ENCODE measurements at places on chromosomes 6 and 20.

DNA sequence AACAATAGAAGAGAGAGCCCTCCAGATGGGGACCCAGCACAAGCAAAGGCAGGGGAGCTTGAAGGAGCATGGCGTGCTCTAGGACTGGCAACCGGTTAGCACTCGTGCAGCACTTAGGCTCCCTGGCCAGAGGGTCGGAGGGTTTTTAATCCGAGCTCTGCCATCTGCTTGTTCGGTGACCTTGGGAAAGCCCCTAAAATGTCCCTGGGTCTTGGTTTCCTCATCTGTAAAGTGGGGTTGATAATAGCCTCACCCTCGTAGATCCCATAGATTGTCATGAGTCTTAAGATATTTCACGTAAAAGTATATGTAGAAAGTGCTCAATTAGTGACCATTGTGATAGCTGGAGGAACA, 16.6 kb upstream of the HCK start:
- no peak for DNase-seq

- peak; percentile 62 for DNase-seq
Measured at GRCh38 chr20:6828794-6829423, 61.4 kb downstream of the BMP2 start.

GRCh38 chr6:71321314-71321713, 32.7 kb downstream of the OGFRL1 start:
- no peak for DNase-seq

DNA sequence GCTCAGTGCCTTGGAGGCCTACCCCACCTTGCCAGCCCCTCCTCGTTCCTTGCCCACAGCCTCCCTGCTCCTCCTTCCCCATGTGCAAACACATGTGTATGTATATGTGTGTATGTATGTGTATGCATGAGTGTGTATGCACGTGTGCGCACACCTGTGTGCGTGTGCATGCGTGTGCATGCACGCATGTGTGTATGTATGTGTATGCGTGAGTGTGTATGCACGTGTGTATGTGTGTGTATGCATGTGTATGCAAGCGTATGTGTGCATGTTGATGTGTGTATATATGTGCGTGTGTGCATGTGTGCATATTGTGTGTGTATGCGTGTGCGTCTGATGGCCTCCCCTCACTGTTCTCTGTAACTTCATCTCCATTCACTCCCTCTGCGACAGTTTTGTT, 74.7 kb downstream of the SRC start:
- DNase-seq = no peak

GRCh38 chr20:22836877-22837276, 198.2 kb upstream of the SSTR4 start:
- no peak for DNase-seq

- DNase-seq = no peak
Measured at GRCh38 chr6:98670045-98670746, 164.2 kb upstream of the POU3F2 start.

GRCh38 chr6:84282550-84282949, 55.1 kb upstream of the CEP162 start:
- no peak for DNase-seq

DNA sequence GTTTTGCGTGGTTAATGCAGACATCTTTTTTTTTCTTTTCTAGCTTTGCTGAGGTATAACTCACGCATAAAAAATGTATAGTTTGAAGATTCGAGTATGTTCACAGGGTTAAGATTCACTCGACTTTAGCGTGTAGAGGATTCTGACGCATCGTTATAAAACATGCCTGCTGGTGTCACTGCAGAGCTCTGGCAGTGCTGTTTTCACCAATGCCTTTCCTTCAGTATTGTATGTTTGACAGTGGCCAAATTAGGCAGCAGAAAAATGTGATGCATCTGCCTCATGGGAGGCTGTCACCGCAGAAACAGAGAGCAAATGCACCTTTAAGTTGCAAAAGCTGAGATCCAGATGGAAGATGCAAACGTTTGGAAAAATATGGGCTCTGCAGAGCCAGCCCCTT, 18.0 kb upstream of the SIRPB2 start:
- DNase-seq = peak; percentile 58

- DNase-seq = no peak
Measured at GRCh38 chr6:160321729-160322505, 26.3 kb upstream of the SLC22A3 start.

DNA sequence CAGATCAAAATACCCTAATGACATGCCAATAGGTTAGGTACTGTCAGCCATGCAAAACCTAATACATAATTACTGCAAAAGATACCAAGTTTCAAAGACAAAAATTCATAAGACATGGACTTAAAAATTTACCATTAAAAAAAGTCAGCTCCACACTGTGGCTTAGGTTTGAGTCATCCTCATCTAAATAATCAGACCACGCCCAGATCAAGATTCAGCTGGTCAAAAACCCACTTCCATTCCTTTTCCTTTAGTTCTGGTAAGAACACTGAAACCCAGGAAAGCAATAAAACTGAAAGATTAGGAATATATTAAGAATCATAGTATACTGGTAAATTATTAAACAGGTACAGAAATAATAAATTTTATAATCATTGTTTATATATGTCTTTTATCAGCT, 81.0 kb upstream of the ASF1A start:
- no peak for DNase-seq

- no peak for DNase-seq
Measured at GRCh38 chr6:56328728-56329090, 81.3 kb upstream of the COL21A1 start.

DNA sequence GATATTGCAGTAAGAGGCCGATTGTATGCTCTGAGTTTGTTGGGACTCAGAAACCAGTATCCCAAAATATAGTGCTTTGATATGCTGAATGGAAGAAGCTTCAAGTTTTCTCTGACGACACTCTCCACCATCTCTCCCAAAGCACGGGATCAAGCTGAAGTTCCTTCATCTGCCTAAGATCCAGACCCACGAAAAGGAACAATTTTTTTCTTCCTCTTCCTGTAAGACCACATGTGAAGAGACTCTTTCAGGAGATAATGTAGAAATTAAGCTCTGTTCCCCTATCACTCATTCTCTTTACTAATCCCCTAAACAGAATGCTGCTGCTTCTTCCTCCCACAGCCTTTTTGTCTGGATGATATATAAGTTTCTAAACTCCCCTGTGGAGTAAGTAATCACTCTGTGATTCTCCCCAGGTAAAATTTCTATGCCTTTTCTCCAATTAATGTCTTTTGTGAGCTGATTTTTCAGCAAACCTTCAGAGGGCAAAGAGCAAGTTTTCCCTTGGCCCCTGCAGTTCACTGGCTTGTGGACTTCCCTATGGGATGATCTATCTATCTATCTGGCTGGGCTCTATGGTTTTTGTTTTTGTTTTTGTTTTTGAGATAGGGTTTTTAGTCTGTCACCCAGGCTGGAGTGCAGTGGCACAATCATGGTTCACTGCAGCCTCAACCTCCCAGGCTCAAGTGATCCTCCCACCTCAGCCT, 13.5 kb upstream of the PNRC1 start:
- no peak for DNase-seq

- no peak for DNase-seq
Measured at GRCh38 chr20:63166193-63167020, 49.5 kb downstream of the YTHDF1 start.

GRCh38 chr6:46925563-46926253, 4.0 kb upstream of the ADGRF5 start:
- no peak for DNase-seq

GRCh38 chr6:96721227-96721626, 116.0 kb downstream of the GPR63 start:
- no peak for DNase-seq

GRCh38 chr6:146915671-146916127, 288.5 kb upstream of the STXBP5 start:
- DNase-seq = no peak

DNA sequence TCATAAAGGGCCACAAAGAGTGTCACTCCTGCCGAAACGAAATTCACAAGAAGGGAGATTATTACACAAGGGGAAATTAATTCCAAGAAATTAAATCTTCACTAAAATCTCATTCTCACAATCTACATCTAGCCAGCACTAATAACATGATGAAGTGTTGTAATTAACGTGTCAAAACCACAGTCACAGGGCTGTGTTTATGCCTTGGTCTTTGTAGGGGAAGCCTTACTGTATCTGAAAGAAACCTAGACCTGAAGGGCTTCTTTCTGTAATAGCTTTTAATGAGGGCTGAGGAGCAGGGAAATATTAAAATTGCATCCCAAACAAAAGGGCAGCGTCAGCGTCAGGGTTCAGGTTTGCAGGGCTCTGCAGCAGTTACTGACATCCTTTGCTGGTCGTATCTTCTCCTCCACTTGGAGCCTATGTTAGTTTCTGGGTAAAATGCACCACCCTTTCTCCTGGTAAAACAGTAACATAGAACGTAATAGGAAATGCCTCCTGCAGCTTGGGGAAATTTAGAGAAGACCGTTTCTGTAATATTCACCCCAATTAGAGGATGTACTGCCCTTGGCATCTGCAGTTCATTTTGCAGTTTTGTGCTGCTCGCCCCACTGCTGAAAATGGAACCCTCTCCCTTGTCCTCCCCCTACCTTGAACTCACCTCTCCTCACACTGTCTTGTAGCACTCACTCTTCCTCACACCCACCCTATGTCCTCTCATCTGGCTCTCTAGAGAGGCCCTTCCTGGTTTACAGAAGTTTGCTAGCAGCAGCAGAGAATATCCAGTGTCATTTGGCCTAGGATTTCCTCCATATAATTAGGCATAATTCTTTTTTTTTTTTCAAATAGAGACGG, 109.0 kb upstream of the TRAF3IP2 start:
- DNase-seq = no peak

- no peak for DNase-seq
Measured at GRCh38 chr6:54307439-54307910, 766 bp upstream of the TINAG start.

DNA sequence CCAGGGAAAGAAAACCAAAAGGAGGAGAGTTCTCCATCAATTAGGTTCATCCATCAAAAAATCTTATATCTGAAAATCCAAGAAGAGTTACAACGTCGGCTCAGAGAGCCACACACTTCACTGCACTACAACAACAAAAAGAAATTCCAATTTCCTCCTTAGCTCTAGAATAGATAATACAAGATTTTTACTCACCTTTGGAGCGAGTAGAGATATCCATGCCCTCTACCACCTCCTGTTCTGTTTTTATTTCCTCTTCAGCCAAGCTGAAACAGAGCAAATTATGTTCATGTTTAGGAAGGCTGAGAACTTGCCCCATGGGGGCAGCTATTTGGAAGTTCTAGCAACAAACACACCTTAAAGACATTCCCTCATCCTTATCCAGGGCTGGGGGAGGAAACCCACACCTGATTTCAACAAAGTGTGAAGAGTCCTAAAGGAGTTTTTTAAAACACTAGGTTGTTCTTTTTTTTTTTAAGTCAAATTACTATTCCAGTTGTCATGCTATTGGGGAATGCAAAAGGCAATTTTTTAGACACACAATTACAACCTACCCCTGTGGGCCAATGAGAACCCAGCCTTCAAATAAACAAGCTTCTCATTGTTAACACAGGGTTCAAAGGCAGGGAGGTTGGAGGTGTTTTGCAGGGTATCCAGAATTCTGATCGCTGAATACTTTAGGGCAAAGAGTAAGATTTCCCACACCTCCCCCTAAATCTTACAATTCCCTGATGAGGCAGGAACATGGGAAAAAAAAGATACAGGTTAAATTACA, 8.7 kb downstream of the ZMYND8 start:
- DNase-seq = no peak

- DNase-seq = no peak
Measured at GRCh38 chr6:63584125-63584514, 11.8 kb downstream of the LOC128125822 start.

DNA sequence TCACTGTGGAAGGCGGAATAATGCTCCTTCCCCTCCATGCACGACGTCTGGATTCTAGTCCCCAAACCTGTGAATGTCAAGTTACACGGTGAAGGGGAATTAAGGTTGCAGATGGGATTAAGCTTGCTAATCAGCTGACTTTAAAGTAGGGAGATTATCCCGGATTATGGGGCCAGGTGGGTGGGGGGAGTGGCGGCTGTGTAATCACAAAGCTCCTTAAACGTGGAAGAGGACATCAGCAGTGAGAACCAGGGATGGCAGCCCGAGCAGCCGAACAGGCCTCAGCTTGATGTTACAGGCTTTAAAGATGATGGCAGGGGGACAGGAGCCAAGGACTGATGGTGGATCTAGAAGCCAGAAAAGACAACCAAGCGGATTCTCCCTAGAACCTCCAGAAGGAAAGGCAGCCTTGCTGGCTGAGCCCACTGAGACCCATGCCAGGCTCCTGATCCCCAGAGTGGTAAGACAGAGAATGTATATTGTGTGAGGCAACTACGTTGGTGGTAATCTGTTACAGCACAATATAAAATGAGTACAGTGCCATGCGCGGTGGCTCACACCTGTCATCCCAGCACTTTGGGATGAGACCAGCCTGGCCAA, 117.5 kb downstream of the SCML4 start:
- no peak for DNase-seq

DNA sequence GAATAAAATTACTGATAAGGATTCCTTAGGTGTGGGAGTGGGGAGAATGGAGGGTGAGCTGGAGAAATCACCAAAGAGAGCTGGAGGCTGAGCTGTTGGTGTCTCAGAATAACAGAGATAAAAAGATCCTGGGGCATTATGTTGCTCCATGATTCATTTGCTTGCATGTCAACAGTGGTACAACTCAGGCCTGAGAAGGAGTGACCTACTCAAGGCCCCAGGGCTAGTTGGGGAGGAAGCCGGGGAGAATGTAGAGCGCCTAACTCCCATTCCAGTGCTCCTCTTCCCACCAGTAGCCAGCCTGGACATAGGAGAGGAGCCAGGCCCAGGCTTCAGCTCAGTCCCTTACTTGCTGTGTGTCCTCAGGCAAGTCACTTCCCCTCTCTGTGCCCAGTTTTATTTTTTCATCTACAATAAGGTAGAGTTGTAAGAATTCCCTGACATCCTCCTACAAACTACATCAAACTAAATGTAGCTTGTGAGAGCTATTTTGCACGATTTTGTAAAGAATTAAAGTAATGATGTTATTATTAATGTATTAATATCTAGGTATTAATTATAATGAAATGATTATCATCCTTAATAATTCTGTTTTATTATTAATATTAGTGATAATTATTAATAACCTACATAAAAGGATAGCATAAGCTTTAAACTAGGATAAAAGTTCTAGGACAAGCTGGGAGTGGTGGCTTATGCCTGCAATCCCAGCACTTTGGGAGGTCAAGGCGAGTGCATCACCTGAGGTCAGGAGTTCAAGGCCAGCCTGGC, 250.9 kb upstream of the SULF2 start:
- no peak for DNase-seq

DNA sequence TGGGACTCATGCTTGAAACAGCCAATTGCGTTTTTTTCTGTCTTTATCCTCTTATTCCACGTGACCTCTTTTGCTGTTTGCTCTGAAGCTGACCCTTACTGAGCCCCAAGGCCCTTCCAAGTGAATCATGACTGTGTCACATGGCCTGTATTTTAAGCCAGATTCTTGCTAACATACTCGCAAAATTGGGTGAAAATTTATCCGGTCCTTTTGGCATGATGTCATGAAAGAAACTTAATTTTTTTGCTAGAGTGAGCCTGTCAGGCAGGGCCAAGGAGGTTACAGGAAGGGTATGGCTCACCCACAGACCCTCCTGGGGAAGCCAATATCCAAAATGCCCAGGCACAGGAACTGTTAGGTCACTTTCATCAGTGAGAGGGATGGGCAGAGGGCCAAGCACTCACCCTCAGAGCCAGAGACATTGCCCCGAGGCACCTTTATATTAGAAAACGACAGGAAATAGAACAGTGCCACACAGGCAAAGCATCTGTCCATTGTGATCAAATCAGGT, 296.7 kb downstream of the CDH26 start:
- no peak for DNase-seq

- DNase-seq = peak; percentile 6
Measured at GRCh38 chr6:68226460-68226859, 408.6 kb upstream of the ADGRB3 start.

- no peak for DNase-seq
Measured at GRCh38 chr6:90865513-90865912, 278.6 kb upstream of the MAP3K7 start.
